CD4-positive, alpha-beta T cell treated with Interleukin-6 at 100 ng/mL for 8 hours (primary cell): ENCODE measurements at places on chromosomes 12 and 14.

GRCh38 chr12:54959291-54960018, 25.1 kb downstream of the TESPA1 start:
- DNase-seq, result no peak

GRCh38 chr14:63438065-63438757, 105.0 kb downstream of the PPP2R5E start:
- DNase-seq, result no peak

GRCh38 chr12:20963303-20963702, 152.8 kb downstream of the SLCO1B3 start:
- DNase-seq, result no peak

- DNase-seq, result no peak
These were observed 41.7 kb downstream of the TSPAN19 start for GRCh38 chr12:84994426-84994825.

DNA sequence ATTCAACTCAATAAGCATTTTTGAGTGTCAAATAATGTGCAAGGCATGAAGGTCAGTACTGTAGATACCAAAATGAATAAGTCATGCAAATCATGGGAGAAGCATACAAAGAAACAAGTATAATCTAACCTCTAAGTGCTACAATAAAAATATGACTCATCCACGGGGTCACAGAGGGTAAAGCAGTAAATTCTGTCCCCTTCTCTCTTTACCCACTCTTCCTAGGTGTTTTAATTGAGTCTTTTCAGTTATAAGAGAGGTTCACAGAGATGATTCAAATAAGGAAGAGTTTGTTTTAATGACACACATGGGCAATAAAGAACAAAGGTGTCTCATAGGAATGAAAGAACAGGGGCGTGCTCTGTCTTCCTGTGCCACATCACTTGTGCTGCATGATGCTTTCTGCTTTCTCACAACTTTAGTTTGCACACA, 71.5 kb upstream of the DAAM1 start:
- DNase-seq, result no peak
